ENCODE measurements at places on chromosomes 1 and 21.

DNA sequence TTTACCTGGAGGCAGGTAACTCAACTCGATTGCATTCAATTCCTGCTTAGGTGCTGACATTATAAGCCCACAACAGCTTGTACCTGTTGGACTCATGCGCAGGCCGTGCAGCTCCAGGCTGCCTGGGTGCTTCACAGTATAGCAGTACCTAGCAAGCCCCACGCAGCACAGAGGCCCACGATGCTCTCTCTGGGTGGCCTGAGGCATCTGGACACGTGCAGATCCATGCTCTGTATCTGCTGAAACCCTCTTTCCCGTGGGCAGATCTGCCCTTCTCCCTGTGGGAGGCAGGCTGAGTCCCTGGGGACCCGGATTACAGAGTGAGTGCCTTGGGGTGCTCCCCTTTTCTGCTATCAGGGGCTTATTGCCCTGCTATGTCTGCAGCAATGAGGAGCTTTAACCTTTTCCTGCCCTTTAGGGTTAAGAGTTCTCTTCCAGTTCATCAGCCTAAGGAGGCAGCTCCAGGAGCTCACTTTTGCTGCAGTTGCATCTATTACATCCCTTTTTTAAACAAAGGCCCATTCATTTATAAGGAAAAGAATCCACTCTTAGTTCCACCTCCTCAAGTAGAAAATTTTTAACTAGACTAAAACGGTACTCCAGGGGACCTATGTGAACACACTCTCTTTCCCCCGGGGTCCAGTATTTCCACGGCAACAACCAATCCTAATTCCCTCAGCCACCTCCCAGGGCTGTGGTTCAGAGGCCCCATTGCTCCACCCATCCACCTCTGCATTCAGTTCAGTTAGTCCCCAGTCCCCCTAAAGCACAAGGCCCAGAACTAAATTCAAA, 19.3 kb downstream of the ITPKB start:
- DNase-seq = no peak

DNA sequence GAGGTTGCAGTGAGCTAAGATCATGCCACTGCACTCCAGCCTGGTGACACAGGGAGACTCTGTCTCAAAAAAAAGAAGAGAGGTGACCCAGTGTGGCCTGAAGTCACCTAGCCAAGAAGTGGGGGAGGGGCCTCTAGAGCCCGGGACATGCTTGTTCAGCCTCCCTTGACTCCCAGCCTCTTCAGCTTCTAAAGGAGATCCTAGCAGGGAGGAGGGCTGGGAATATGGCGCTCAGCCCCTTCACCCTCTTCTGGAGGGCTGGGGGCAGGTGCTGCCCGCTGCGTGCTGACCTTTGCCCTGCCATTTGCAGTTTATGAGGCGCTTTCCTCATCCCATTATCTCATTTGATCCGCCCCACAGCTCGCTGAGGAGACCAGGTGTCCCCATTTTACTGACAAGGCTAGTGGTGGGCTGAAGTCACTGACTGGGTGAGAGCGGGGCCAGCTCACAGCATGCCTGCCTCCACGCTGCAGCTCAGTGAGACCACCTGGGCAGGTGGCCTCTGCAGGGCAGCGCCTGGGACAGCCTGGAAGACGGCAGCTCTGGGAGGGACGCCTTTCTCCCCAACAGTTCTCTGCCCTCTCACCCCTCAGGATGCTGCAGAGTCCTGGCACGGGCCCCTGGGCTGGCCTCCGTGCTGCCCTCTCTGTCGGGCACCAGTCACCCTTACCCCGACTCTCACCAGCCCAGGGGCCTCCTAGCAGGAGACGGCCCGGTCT, 7.5 kb downstream of the ELF3 start:
- no peak for DNase-seq

DNA sequence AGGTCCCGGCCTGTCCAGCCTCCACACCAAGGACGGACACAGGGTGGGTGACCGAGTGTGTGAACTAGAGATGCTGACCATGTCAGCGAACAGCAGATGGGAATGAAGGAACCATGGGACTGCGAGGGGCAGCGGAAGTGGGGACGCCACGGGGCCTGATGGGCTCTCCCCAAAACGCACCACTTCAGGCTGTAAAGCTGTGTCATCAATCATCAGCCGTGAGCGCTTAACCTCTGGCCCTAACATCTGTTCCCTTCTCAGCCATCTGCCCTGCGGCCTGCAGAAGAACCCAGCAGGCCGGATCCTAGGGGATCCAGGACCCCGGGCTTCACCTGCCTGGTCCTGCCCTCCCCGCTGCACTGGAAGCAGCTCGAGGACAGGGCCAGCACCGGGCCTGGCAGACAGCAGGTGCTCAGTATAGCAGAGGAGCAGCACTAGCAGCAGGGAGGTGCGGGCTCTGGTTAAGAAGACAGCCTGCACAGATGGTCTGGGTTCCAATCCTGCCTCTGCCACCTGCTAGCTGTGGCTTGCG, 58.7 kb downstream of the DMRTB1 start:
- DNase-seq = no peak

- DNase-seq = no peak
Measured at GRCh38 chr1:2583331-2583791, 3.2 kb upstream of the PRXL2B start.

DNA sequence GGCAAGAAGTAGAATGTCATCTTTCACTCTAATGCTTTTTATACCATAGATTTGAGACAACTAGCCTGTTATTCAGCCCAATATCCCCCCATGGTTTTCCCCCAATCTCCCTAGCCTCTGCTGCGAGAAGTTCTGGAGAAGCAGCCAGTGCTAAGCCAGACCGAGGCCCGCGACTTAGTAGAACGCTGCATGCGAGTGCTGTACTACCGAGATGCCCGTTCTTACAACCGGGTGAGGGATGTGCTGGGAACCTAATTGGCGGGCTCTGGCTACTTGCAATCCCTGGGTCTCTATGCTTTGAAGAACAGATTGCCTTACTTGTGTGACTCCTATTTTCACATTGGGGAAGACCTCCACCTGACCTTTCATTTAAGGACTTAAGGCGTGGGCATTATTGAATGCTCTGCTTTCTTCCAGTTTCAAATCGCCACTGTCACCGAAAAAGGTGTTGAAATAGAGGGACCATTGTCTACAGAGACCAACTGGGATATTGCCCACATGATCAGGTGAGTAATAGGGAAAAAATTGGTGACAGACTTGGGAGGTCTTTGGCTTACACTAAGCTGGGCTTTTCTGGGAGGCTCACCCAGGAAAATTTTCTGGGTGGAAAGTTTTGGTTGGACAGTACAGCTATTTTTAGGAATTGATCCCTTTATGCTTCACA, 1.9 kb downstream of the PSMB4 start:
- no peak for DNase-seq

- no peak for DNase-seq
Measured at GRCh38 chr1:90405726-90406125, 311.4 kb downstream of the BARHL2 start.

GRCh38 chr1:156098784-156099183, 15.7 kb upstream of the LMNA start:
- DNase-seq = no peak

- DNase-seq = no peak
Measured at GRCh38 chr1:219324629-219325367, 151.1 kb downstream of the LYPLAL1 start.

DNA sequence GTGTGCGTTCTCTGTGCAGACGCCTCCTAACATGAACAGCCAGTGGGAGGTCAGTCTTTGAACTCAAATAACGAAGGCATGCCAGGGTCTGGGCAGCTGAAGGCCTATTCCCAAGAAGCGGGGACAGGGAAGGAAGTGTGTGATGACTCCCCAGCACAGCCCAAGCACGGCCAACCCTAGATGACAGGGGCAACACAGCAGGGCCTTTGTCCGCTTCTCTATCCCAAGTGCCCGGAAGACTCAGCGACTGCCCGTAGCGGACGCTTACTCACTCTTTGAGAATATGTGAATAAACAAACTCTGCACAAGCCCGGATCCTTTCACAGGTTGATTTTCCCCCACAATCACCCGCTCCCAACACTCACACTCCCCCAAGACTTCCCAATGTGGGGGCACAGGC, 11.2 kb downstream of the C1orf198 start:
- no peak for DNase-seq

- no peak for DNase-seq
Measured at GRCh38 chr1:206987873-206988272, 17.6 kb upstream of the FCAMR start.

- no peak for DNase-seq
Measured at GRCh38 chr1:153072806-153073726, 1.7 kb upstream of the SPRR2B start.

DNA sequence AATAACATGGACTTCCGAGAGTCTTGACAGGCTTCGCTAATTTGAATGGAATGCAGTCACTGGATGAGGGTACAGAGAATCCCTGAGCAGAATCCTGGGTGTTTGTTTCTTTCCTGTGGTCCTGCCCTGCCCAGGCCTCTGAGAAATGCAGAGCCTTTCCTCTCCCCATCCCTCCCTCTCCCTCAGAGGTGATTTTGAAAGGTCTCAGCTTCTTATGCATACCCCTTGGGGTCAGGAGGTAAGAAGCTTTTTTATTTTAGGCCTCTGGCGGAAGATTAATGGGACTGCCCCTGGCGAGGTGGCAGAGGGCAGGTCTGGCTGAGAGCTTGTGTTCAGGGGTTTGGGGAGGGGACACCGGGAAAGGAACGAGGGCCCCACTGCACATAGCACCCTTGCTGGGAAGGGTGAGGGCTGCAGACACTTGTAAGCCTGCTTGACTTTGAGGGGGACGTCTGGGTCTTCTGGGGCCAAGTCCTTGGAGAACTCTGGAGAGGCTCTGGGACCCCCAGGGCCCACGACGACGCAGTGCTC, 116.5 kb upstream of the SLC45A1 start:
- DNase-seq = no peak

Measured in NCI-H1048 (cell line).